CD4-positive, alpha-beta T cell treated with Interleukin-12 subunit alpha and Interleukin-12 subunit beta, for 1 hour (primary cell): ENCODE measurements at places on chromosomes 1 and 21.

GRCh38 chr1:78274814-78275213, 216.0 kb upstream of the PTGFR start:
- no peak for DNase-seq

GRCh38 chr1:79711001-79711431, 704.5 kb upstream of the ADGRL4 start:
- DNase-seq: no peak

DNA sequence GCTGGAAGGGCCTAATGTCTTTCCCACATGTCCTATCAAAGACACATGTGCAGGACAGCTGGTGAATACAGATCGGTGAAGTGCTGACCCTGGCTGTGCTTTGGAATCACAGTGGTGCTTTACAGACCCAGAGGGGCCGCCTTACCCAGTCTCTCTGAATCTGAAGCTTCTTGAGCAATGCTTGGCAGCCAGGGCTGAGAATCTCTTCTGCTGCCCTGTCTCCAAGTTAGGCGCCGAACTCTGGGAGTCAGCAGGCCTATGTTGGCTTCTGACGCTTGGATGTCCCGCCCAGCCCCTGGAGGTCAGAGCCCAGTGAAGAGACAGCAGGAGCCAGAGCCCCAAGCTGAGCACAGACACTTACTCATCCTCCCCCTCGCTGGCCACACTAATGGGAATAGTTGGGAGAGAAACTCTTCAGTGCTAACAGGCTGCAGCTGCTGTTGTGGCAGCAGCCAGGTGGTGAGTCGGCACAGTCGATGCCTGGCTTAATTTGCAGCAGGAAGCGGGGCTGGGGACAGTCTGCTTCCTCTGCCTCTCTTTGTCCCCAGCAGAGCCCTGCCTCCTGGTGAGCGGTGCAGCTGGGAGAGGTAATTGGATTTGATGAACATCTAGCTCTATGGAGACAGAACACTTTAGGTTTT, 68.1 kb downstream of the URB2 start:
- DNase-seq: no peak

- DNase-seq: no peak
Observed at GRCh38 chr1:212791261-212791675, 309 bp downstream of the NSL1 start.

- DNase-seq: no peak
Observed at GRCh38 chr1:27122652-27123051, 32.3 kb downstream of the SLC9A1 start.

- no peak for DNase-seq
Observed at GRCh38 chr1:96996001-96996400, 274.4 kb downstream of the PTBP2 start.

- DNase-seq: no peak
Observed at GRCh38 chr1:200428482-200429205, 18.8 kb upstream of the ZNF281 start.

DNA sequence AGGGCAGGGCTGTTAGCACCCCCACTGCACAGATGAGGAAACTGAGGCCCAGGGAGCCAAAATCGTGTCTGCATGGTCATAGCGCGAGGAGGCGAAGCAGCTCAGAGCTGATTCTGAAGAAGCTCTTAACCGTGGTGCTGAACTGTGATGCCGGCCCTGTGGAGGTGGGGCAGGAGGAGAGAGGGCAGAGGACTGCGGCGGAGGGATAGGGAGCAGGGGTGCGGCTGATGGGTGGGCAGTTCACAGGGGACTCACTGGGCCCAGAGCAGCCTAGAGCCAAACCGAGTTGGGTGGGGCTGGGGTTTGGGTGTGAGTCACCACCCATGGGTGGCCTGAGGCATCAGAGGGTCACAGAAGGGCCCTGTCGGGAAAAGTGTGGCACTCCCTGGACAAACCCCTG, 74.7 kb downstream of the RAP1GAP start:
- no peak for DNase-seq

GRCh38 chr1:26961826-26962225, 1.6 kb upstream of the KDF1 start:
- DNase-seq: no peak

- no peak for DNase-seq
Observed at GRCh38 chr1:216983823-216984222, 260.6 kb upstream of the ESRRG start.

GRCh38 chr1:218123968-218124367, 161.1 kb upstream of the RRP15 start:
- DNase-seq: no peak

DNA sequence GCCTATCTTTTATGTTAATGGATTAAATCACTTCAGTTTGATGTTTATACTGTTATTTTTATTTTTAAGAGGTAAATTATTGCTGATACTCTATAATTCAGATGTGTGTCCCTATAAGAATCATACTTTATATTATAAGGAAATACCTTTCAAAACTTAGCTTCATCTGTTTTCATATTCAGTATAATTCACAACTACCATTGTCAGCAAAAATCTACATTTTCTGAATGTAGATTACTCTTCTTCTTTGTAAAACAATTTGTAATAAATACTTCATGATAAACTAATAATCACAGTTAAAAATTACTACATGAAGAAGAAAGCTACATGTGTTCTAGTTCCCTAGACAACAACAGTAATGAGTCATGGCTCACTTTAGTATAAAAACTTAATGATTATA, 115.4 kb upstream of the SERTAD4 start:
- DNase-seq: no peak

DNA sequence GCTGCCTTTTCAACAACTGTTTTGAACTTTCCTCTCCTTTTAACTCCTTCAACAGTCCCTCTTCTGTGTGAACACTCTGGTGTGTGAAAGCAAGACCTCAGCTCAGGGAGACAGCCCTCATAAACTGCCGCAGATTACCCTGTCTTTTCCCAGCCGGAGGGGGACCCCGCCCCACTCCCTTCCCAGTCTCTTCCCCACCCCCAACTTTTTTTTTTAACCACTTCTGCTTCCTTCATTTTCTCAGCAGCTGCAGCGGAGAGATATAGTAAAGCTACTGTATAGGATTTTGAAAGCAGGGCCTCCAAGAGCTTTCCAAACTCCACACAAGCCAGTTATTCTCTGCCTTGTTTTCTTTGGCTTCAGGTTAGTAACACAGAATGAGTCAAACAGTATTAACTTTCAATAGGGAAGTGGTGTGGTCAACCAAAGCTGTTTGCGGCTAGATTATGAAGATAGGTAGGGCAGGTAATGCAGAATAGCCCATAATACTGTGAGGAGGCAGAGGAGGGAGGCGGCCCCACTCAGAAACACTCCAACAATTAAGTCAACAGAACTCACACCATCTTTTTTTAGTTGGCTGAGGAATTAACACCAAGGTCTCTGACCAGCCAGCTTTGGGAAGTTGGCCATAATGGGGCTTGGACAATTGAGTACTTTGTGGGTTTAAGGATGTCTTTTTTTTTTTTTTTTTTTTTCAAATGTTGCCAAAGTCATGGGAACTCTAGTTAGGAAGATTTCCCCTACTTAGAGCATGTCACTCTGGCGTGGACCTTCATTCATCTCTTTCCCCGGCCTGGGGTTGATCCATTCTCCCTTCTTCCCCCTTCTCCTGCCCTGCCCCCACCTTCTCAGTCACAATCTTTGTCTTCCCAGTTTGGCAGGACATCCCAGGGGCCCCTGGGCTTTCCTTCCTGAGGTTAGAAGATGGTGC, 177.0 kb downstream of the CLIC6 start:
- peak; percentile 42 for DNase-seq

- DNase-seq: no peak
Observed at GRCh38 chr1:40880813-40881549, 18.8 kb upstream of the CITED4 start.

DNA sequence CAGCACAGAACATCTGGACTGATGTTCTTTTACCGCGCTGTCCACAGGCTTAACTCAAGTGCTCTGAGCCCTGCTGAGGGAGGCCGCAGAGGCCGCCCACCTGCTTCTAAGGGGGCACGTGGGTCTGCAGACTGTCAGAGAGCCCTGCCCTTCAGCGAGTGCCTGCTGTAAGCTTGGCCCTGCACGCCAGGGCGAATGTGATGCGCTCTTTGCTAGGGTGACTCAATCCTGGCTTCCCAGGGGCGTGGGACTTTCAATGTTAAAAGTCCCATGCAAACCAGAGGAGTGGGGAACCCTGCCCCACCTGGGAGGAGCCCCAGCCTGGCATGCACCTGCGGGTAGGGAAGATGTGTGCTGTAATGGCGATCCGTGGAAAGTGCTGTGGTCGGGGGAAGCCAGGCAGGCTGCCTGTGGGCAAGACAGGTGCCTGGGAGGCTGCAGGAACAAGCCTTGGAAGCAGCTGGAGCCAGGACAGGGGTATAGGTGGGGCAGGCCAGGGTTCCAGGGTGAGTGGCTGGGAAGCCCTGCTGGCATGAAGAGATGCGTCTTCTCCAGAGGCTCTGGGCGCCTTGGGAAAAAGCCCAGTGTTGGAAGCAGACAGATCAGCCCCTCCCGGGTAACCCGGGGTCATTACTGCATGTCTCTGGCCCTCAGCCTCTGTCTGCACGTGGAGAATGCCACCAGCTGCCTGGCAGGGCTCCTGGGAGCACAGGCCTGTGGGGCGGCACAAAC, 594 bp upstream of the PANK4 start:
- no peak for DNase-seq

DNA sequence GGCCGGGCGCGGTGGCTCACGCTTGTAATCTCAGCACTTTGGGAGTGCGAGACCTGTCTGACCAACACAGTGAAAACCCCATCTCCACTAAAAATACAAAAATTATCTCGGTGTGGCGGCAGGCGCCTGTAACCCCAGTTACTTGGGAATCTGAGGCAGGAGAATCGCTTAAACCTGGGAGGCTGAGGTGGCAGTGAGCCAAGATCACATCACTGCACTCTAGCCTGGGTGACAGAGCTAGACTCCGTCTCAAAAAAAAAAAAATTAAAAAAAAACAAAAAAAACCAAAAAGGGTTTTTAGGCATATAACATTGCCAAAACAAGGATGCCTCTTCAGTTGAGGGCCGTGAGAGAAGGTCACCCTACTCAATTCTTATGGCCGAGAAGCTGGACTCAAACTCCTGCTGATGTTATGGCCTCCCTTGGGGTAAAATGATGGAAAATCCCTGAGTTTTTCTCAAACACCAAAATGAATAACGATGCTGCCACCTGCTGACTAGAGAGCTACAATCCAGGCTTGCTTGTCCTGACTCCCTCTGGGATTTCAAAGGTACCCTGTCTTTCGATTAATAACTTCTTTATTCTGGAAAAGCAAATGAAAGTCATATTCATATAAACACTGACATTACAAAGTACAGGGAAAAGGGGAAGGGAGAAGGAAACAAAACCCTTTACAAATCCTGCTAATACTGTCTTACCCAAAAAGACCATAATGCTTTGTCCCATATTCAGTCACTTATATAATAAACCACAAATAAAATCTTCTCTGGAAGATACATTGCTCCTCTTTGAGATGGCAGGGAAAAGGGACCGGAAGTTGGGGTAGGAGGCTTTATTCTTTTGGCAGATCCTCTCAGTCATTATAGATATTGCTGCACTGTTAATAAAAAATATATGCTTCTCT, 10.7 kb downstream of the RAB42 start:
- peak; percentile 44 for DNase-seq

DNA sequence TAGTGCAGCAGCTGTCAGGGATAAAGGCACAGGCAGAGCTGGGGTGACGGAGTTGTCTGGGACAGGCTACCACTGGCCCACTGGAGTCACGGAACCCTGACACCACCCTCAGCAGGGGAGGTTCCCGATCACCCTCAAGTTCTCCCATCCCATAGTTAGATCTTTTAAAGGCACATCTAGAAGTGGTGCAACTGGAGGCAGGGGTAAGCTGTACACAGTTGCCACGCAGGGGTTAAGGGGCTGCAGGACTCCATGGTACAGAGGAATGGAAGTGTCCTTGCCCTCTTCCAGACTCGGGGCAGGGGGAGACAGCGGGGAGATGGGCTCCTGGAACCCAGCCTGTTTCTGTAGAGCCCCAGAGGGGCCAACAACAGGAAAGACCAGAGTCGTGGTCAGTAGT, 13.3 kb downstream of the CC2D1B start:
- DNase-seq: no peak

GRCh38 chr21:26124421-26124833, 46.1 kb downstream of the APP start:
- no peak for DNase-seq

DNA sequence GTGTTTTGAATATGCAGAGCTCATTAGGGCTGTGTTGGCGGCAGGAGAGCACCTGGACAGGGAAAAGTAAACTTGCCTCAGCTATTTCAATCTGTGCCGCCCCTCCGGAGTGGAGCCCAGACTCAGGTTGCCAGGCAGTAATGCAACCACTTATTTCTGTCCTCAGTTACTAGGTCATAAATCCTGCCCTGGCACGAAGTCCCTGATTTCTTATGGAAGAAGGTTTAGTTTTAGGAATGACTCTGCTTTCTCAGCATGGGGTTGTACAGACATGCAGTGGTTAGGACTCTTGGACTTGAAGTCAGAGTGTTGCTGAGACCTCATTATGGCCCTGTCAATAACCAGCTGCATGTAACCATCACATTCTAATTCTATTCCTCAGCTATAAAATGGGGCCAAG, 98.3 kb upstream of the FGGY start:
- no peak for DNase-seq

GRCh38 chr1:29849038-29849750, 612.9 kb downstream of the PTPRU start:
- peak; percentile 36 for DNase-seq

- no peak for DNase-seq
Observed at GRCh38 chr1:200217703-200218102, 190.2 kb downstream of the NR5A2 start.

DNA sequence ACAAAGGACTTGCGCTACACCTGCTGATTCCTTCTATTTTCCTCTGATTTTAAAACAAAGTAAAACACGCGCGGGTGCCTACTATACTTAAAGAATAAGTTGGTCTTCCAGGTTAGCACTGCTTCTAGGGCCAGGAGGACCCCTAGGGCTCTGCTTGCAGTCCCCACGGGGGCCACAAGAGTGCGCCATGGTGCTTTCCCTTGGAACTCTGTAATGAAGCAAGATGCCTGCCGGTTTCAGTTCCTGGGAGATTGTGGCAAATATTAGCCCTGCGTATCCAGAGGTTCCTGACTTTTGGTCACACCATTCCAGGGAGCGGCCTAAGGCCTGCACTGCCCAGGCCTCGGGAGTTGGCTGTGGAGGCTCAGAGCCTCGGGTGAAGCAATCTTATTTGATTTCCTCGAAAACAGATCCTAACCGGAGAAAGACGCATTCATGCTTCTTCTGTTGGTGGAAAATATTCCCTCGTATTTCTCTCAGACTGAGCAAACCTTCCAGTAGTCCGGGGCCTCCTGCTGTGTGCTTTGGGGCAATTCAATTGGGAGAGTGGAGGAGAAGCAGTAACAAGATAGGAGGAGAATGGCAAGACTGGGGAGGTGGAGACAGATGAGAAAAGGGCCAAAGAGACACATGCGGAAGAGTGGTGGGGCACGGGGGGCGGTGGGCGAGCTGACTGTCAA, 25.3 kb downstream of the ADAM30 start:
- peak; percentile 40 for DNase-seq

- no peak for DNase-seq
Observed at GRCh38 chr1:9100471-9101043, 28.3 kb downstream of the GPR157 start.

GRCh38 chr1:54421101-54421504, 14.9 kb upstream of the SSBP3 start:
- no peak for DNase-seq

DNA sequence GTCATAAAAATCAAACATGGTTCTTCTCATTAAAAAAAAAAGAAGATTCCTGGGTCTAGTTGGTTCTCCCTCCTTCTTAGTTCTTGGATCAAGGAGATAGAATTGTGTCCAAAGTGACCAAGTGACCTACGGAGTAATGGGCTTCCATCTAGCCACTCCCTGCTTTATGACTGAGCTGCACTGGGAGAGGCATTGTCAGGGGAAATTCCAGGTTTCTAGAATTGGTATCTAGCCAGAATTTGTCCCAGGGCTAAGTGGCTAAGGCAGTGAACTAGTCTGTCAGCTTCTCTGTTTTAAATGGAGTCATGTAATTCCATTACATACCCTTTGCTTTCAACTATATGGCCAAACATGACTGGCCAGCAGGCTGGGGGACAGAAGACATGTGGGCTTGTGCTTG, 40.1 kb upstream of the ERG start:
- DNase-seq: no peak
